Parietal lobe (tissue), 2 donors: ENCODE measurements at places on chromosomes 2 and 18. TPM values are rescaled to one million over a fixed set of nuclear protein-coding genes. Genes with fewer than 3 reads are reported as not detected.

Gene KHK
- 6.9 TPM for total RNA-seq

Gene ALPI
- not detected for total RNA-seq

Gene DIPK1C
- total RNA-seq, result 7.8 TPM

Gene GLI2
- 6.3 TPM for total RNA-seq

Gene ABCG8
- 0.31 TPM for total RNA-seq

Gene POMC
- 2.8 TPM for total RNA-seq

Gene LONRF2
- 87.6 TPM for total RNA-seq
